ENCODE measurements at places on chromosomes 5 and 9. TPM values are rescaled to one million over a fixed set of nuclear protein-coding genes. Genes with fewer than 3 reads are reported as not detected.

DNA sequence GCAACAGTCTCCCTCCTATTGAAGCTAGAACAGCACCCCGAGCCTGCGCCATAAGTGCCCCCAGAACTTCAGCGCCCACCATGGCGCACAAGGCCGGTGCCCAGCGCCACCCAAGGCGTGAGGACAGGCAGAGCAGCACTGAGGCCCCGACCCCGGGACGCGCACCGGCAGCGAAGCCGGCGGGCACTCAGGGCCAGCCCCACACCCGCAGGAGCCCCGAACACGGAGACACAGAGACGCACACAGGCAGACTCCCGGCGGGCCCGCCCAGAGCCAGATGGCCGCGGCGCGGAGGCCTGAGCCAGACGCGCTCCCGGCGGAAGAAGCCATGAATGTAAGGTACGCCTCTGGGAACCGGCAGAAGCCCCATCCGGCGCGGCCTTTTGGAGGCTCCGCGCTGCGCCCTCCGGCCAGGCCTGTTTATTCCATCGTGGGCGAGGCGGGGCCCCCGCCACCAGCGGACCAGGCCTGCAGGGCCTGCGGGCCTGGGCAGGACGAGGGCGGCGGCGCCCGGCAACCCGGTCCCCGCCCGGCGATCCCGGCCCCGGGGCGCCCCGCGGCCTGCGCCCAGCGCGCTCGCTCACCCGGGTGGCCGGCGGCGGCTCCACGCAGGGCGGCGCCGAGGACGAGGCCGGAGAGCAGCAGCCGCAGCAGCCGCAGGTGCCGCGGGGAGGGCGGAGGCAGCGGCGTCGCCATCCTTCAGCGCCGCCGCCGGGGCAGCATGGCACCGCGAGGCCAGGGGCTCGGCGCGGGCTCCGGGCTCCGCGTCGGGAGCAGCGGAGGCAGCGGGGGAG, 486 bp downstream of the NPDC1 start:
- no peak for DNase-seq
- no peak overlapping the region for H3K27ac ChIP-seq
- peaks cover 31% of the 10 kb centered on the region for H3K27me3 ChIP-seq
- H3K4me3 ChIP-seq, result peak overlapping the region; percentile 72
- H3K4me1 ChIP-seq, result peaks cover 37% of the 10 kb centered on the region

DNA sequence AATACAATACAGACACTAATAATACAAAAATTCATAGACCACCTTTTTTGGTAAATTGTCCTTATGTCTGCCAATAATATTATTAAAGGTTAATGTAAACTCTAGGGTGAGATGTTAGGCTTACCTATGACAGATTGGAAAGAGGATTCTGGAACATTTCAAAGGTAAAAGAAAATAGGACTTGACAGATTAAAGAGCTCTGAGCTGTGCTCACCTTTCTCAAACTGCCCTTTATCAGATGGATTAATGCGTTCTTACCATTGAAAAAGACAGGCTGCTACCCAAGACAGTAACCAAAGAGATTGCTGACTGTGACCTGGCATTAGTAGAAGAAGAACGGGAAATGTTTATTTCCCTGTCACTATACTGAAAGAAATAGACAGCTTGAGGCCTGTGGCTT, 156.1 kb upstream of the MRPS30 start:
- H3K36me3 ChIP-seq, result no peaks in the 10 kb centered on the region
- H3K4me3 ChIP-seq, result no peak overlapping the region
- no peaks in the 10 kb centered on the region for H3K27me3 ChIP-seq
- no peaks in the 10 kb centered on the region for H3K4me1 ChIP-seq
- no peak for DNase-seq

DNA sequence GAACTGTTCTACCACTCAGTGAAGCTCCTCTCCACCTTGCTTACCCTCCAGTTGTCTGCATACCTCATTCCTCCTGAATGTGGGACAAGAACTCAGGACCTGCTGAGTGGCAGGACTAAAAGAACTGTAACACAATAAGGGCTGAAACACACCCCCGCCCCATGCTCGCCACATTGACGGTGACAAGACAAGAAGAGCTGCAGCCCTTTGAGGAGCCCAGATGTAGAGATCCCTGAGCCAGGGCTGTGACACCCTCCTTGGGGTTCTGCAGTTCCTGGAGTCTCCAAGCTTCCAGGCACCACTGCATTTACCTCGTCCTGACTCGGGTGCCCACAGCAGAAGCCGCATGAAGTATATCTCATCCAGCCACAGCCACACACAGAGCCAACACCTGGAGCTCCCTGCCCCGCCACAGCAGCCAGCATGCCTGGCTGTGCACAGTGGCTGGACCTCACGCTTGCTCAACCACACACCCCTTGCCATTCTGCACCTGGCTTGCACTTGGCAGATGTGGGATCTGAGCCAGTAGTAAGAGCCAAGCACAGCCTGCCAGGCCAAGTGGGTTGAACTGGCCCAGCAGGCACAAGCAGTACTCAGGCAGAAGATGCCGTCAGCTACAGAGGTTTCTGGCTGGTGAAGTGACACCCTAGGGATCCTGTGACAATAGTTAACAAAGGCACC, 166.1 kb downstream of the RNF180 start:
- no peaks in the 10 kb centered on the region for H3K36me3 ChIP-seq
- H3K27me3 ChIP-seq, result no peaks in the 10 kb centered on the region
- no peak overlapping the region for H3K27ac ChIP-seq
- no peak overlapping the region for H3K4me3 ChIP-seq
- H3K4me1 ChIP-seq, result no peaks in the 10 kb centered on the region
- DNase-seq, result no peak

Gene DIRAS2
- total RNA-seq, result not detected

Gene ARPC5L
- 26.8 TPM for total RNA-seq

Gene ACER2
- total RNA-seq, result 6.0 TPM

Gene TMEFF1
- not detected for total RNA-seq

Measured in CD4-positive, alpha-beta memory T cell (primary cell).